Suppressor macrophage treated with lipopolysaccharide for 1 hour (primary cell): ENCODE measurements at places on chromosomes 7 and 10.

- DNase-seq, result no peak
Measured at GRCh38 chr10:57706016-57706415, 561.7 kb downstream of the IPMK start.

GRCh38 chr10:103333934-103334520 lies 16.9 kb downstream of the PCGF6 start:
- DNase-seq, result peak; percentile 51

- no peak for DNase-seq
Measured at GRCh38 chr10:23917251-23917840, 291.6 kb upstream of the KIAA1217 start.

DNA sequence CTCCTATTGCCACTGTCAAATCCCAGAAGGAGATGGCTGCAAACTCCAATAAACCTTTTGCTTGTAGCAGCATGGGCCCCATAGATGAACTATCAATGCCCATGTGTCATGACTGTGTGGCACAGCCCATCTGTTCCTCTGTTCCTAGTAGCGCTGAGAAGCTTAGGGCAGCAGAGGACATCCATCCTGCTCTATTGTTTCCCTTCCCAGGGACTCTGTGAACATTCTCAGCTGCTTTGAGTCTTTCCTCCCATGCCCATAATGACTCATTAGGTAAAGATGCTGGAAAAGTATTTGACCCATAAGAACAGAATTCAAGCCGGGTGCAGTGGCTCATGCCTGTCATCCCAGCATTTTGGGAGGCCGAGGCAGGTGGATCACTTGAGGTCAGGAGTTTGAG lies 28.3 kb downstream of the STMP1 start:
- no peak for DNase-seq

GRCh38 chr10:91022924-91023699 lies 102.2 kb upstream of the ANKRD1 start:
- DNase-seq, result no peak

GRCh38 chr10:133415752-133416151 lies 8.7 kb downstream of the SPRN start:
- DNase-seq, result no peak

GRCh38 chr7:35781767-35782515 lies 18.9 kb upstream of the SEPTIN7 start:
- DNase-seq, result no peak

- no peak for DNase-seq
Measured at GRCh38 chr7:5466551-5466950, 42.9 kb upstream of the TNRC18 start.

DNA sequence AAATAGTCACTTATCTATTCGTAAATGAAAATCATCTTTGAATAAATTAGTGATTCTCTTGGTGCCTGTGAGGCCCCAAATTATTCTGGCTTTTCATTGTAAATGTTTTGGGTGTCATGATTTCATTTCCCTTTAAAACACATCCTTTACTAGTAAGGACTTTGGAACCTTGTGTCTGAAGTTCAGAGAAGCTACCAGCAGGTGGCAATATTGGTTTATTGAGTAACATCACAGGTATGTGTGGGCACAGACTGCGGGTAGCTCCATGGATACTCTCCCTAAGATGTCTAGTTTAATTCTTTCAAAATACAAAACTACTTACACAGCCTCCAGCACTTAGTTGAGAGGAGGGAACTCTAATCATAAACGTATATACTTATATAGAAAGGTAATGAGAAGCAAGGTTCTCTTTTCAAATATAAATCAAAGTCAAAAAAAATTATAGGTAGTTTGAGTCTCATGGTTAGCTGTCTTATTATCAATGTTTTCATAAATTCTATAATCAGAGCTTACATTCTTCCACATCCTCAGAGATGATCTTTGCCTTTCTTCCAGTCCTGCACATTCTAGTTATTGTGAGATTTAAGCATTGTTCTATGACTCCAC lies 449.6 kb downstream of the GRM8 start:
- peak; percentile 64 for DNase-seq

GRCh38 chr7:152564656-152565250 lies 111.2 kb downstream of the XRCC2 start:
- no peak for DNase-seq

DNA sequence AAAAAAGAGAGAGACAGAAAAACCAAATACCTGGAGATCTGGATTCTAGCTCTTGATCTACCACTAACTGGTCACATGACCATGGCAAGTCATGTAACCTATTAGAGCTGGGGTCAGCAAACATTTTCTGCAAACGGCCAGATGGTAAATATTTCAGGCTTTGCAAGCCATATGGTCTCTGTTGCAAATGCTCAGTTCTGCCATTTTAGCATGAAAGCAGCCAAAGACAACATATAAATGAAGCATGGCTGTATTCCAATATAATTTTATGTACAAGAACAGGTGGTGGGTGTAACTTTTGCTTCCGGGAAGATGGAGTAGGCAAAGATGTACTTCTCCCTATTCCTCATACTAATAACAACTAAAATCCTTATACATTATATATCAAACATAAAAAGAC lies 6.7 kb downstream of the FRA10AC1 start:
- no peak for DNase-seq
